ENCODE measurements at places on chromosomes 16 and 17.

GRCh38 chr16:73064994-73065545, 17.1 kb upstream of the ZFHX3 start:
- no peak for DNase-seq

DNA sequence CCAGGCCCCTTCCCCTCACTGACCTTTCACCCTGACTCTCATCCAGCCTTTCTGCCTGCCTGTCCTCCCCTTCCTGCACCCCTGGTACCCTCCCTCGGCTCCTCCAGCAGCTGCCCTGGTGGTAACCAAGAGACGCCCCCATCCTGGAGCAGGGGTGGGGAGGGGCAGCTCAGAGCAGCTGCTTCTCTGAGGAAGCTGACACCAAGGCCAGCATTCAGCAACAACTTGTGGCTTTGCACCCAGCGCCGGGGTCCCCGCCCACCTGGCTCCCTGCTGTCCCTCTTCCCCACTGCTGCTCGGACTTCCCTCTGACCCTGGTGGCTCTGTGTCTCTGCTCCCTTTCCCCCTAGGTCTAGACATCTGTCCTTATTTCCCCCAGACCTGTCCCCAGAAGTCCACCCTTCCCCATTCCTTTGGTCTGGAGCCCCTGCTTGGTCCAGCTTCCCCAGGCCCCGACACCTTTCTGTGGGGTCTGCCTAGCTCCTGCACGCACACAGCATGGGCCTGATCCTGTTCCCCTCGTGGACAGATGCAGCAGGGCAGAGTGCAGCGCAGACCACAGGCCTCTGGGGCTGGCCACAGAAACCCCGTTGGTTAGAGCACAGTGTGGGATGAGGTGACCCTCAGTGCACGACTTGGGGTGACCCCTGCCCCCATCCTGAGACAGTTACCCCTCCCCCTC, 1.2 kb upstream of the ATP2A1 start:
- no peak for DNase-seq

GRCh38 chr16:12406926-12407690, 396.6 kb downstream of the CPPED1 start:
- no peak for DNase-seq

DNA sequence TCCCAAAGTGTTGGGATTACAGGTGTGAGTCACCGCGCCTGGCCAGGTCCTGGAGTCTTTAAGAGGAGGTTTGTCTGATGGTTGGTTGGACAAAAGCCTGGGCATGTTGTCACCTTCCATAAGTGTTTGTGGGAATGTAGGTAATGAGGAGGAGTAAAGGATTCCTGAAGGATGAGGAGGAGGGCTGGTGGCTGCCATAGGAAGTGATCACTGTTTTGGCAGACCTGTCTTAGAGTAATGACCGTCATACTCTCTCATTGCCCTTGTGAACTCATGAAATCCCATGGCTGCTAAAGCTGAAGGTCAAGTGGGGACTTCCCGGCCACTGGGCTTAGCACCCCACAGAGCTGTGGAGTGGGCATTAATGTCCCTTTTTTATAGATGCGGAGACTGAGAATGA, 40.5 kb downstream of the TENT4B start:
- no peak for DNase-seq

DNA sequence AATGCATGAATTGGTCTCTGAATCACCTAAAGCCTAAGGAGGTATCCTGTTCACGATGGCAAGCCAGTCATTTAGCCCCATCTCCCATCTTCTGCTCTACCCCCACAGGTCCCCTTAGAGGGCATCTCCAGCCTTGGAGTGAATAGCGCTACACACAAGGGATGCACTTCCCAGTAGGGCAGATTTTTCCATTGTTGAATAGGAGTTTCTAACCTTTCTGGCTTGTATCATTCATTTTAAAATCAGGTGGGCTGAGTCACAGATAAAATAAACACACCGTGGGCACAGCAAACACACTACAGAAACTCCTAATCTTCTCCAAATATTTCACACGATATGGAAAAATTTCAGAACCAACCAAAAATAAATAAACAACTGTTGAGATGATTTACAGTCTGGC, 201.2 kb upstream of the NOG start:
- no peak for DNase-seq

- DNase-seq, result no peak
These were observed 12.8 kb downstream of the RECQL5 start for GRCh38 chr17:75654176-75654575.

- no peak for DNase-seq
These were observed 412 bp upstream of the ADGRG3 start for GRCh38 chr16:57667526-57668262.

- no peak for DNase-seq
These were observed 2.0 kb downstream of the SOCS3 start for GRCh38 chr17:78357672-78358537.

GRCh38 chr17:2017274-2017941, 7.7 kb downstream of the RTN4RL1 start:
- no peak for DNase-seq

DNA sequence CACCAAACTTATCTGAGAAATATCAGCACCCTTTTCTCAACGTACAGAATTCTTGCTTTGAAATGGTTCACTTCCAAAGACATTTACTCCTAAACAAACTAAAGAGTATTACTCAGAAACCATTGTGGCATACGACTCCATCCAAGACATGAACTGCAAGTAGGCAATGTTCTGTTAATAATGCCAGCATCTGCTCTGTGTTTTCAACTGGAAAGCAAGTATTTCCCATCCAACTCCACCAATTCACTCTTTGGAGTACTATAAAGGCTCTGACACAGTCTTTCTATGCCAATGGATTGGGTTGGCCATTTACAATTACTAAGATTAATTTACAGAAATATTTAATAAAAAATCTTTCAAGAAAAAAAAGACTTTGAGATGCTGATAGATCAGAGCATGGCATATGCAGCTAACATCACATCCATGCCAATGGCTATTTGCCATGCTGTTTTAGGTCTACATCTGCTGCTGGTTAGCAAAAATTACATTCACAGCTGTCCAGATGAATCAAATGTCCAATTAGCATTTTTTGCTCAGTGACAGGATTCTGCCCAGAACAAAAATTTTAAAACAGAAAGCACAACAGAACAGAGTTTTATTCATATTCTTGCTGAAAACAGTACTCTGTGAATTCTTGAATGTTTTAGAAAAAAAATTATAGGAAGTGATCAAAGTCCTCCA, 65.9 kb upstream of the HLF start:
- no peak for DNase-seq

- no peak for DNase-seq
These were observed 14.0 kb downstream of the CA5A start for GRCh38 chr16:87922250-87922871.

GRCh38 chr16:25374556-25374955, 116.9 kb upstream of the ZKSCAN2 start:
- no peak for DNase-seq

- DNase-seq, result no peak
These were observed 7.0 kb downstream of the CUEDC1 start for GRCh38 chr17:57948169-57948554.

DNA sequence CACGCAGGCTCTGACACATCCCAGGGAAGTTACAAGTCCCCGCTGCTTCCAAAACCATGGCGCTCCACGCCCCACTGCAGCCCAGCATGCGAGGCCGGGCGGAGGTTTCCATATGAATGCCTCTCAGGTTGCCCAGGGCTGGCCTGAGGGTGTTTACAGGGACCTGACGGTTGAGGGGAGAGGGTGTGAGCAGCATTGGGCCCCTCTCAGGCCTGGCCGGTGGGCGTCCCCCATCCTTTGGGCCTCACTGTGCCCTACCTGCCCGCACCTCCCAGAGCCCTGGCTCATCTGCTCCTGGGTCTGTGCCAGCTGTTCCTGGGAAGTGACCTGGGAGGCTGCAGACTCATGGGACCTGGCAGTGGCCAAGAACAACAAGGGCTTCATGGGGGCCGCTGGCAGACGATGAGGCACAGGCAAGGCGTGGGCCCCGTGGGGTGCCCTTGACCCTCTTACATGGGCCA, 173.5 kb downstream of the C16orf95 start:
- no peak for DNase-seq

DNA sequence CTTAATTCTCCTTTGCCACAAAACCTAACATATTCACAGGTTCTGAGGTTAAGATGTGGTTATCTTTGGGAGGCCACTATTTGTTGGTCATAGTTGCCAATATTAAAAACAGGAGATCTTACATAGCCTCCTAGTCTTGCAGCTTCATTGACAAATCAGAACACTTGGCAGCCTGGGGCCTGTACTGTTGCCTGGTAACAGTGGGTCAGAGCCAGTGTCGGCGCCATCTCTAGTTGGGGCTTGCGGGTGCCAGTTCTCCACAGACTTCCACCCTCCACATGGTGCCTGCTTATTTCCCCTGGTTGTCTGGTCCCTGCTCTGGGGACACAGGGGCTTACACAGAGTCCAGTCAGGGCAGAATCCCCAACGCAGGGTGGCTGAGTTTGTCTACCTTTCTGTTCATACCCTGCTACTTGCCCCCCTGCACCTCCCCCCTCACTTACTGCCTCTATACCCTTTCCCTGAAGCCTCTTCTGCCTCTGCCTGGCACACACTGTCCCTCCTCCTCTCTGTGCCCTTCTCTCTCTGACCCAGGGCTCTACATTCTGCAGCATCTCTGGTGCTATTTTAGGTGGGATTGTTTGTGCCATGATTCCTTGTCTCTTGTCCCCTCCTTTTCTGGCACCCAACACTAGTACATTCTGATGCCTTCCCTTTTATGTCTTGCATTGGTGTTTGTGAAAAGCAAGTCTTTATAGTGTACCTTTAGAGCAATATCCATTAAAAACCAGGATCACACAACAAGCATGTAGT, 13.4 kb downstream of the EPN2 start:
- no peak for DNase-seq

DNA sequence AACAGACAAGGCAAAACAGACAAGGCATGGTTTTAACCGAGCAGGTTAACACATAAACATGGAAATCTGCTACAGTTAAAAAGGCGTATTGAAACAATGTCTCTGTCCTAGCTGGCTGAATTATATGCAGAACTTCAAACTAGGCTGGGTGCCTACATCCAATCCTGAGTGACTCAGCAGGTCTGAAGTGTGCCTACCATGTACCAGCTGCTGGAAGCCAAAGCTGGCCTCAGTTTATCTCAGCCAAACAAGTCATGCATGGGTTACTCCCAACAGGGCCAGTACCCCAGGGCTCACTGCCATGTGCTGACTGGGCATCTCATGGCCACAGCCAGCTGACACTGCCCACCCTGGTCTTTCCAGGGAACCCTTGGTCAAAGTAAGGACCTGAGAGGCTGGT, 4.0 kb downstream of the C1QBP start:
- no peak for DNase-seq

- peak; percentile 76 for DNase-seq
These were observed at the start of gene ACSF3 for GRCh38 chr16:89093602-89094251. ACSF3 (plus strand) TSS chr16:89093852; CDS start chr16:89100682, 6,830 bp downstream.

GRCh38 chr17:16512011-16512410, 20.0 kb upstream of the LRRC75A start:
- DNase-seq, result no peak

- DNase-seq, result no peak
These were observed 8.9 kb upstream of the WSCD1 start for GRCh38 chr17:6061290-6061689.

GRCh38 chr17:35286120-35286781, 43.4 kb downstream of the SLFN5 start:
- no peak for DNase-seq

GRCh38 chr16:85005285-85006069, 5.9 kb downstream of the ZDHHC7 start:
- DNase-seq, result no peak

GRCh38 chr16:58563775-58564174, 48.5 kb downstream of the SETD6 start:
- no peak for DNase-seq

DNA sequence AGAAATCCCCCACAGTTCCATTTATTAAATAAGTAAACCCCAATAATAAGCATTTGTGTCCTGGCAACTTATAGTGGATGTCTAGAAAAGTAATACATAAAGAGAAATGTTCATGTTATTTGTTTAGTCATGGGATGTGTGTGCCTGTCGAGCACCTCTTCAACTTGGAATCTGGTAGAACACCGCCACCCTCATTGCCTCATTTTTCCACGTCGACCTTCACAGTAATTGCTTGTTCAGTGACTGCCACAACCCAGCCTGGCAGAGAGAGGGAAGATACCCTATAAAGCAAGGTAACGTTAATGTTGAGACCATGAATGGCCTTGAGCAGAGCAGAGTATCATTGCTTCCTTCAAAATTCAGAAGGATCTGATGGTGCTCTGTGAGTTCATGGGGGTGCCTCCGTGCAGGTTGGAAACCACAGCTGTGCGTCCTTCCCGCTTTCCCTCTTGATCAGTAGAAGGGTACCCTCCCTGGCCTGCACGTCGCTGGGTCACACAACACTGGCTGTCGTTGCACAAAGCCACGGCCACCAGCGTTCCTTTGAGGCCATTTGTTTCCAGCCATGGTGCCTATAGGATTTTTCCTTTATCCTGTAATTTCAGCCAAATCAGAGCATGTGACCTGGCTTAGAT, 3.7 kb upstream of the DNASE1 start:
- DNase-seq, result no peak

DNA sequence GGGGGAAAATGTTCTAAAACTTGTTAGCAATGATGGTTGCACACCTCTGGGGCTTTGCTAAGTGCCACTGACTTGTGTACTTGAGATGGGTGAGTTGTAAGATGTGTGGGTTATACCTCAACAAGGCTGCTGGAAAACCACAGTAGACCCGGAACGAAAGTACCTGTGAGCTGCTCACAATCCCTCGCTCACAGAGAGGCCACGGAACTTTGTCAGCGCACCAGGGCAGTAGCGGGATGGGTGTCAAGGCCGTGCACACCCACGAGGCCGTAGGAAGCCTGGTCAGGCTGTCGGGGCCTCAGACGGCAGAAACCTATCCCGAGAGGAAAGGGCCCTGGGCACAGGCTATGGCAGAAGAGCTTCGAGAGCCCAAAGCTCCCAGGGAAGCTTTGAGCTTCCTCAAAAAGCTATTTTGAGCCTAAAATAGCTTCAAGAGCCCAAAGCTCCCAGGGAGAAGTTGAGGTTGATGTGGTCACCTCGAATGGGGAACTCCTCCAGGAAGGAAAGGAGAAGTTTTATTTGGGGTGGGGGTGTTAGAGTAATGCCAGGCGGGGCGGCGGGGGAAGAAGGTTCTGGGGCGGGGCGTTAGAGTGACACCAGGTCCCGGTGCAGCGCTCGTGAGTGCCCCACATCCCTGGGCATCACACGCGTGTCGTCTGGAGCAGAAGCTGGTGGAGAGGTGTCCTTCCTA, 19.0 kb downstream of the CBFA2T3 start:
- DNase-seq, result no peak

- no peak for DNase-seq
These were observed 37.9 kb upstream of the ADCY7 start for GRCh38 chr16:50228364-50228868.

GRCh38 chr17:57357830-57358430, 101.6 kb downstream of the MSI2 start:
- no peak for DNase-seq

- DNase-seq, result no peak
These were observed 8.3 kb upstream of the CDC6 start for GRCh38 chr17:40279402-40279801.

DNA sequence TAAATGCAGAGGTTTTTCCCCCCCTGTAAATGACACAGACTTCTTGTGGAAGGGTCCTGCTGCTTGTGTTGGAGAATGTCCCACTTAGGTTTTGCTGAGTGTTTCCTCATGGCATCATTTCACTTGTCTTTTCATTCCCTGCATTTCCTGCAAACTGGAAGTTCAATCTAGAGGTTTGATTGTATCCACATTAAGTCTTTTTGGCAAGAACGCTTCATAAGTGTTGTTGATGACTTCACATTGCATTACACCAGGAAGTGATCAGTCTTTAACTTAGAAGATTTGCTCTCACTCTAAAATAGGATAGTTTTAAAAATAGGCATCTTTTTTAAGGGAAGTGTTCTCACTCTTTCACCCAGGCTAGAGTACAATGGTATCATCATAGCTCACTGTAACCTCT, 67.2 kb downstream of the RPTOR start:
- DNase-seq, result no peak
